Epithelial cell of proximal tubule (primary cell): ENCODE measurements at places on chromosomes 3 and 15. TPM values are rescaled to one million over a fixed set of nuclear protein-coding genes. Genes with fewer than 3 reads are reported as not detected.

- peak; percentile 23 for DNase-seq
These were observed 999 bp downstream of the ZNF280D start for GRCh38 chr15:56732135-56732885.

Gene GOLGA6L22
- total RNA-seq = not detected in 2 replicates

Gene ERICH6
- not detected in 2 replicates for total RNA-seq

DNA sequence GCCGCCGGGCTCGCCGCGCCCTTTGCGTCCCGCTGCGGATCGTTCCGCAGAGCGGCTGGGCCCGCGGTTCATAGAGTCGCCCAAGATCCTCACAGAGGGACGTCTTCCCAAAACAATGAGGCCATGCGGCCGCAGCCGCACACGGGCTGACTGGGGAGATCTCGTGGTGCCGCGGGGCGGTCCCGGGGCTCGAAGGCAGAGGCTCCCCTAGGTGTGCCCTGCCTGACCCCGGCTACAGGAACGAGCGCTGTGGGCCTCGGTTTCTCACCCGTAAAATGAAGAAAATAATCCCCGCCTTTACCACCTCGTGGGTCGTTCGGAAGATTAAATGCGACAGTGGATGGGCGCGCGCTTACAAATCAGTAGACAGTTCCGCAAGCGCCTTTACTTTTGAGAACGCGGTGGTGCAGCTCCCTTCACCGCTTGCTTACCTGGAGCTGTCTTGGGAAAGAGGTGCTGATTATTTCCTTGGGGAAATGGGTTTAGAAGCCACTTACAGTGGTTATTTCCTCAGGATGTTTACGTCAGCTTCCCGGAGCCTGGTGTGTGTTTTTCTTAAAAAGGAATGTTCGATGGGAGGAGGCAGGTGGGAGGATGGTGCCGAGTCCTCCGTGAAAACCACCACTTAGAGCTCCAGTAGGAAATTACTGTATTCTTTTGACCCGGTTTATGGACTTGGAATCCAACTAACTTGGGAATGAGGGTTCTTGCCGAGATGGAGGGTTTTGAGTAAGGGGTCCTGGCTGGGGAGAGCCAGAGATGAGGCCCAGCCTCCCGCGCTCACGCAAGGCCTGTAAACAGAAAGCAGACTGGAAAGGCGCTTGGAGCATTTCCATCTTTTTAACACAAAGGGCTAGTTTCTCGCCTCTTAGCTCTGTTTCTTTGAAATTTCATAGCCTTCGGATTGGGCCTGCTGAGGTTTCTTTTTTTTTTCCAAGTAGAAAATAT lies 1.9 kb upstream of the MEX3B start:
- no peak for DNase-seq

Gene CD276
- total RNA-seq = 151 and 189 TPM in 2 replicates

Gene CCNB2
- 108 TPM in 2 replicates for total RNA-seq
